ENCODE measurements at places on chromosomes 12 and 14.

- peaks cover 45% of the 10 kb centered on the region for H3K4me1 ChIP-seq
- H3K27ac ChIP-seq, result peak overlapping the region; percentile 100
- peak overlapping the region; percentile 91 for H3K4me3 ChIP-seq
- DNase-seq, result no peak
Measured at GRCh38 chr14:22919601-22919921, 612 bp upstream of the RBM23 start.

DNA sequence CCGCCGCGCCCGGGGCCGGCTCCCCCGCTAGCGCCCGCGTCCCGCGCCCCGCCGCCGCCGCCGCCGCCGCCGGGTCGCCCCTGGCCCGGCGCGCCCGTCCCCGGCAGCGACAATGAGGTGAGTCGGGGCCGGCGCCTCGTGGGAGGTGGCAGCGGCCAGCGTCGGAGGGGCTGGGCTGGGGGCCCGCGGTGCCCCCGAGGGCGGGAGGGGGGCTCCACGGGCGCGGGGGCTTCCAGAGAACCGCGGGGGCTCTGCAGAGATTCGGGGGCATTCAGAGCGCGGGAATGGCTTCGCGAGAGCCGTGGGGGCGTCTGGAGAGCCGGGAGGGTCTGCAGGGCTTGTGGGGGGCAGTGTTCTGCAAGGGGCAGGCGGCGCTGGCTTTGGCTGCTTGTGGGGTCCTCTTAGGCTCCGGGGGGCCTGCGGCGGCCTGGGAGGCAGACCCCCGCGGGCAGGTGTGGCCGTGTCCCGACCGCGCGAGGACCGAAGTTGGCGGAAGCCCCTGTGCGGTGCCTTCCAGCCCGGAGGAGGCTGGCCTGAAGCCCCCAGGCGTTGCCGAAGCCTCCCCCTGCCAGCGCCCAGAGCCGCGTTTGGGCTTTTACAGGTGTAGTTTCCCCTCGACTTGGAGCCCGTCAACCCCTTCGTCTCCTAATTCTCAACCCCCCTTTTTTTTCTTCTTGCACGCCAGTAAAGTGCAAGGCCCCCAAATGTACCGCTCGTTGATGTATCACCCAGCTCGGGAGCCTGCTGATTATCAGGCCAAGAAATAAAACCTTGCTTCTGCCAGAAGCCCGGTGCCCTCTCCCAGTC is 93.1 kb upstream of the EVL start:
- H3K27ac ChIP-seq, result peak overlapping the region; percentile 95
- H3K4me3 ChIP-seq, result peak overlapping the region; percentile 94
- peak; percentile 17 for DNase-seq

GRCh38 chr14:68623826-68624225 is 169.0 kb downstream of the ZFP36L1 start:
- H3K4me1 ChIP-seq, result peaks cover 13% of the 10 kb centered on the region
- H3K27ac ChIP-seq, result no peak overlapping the region
- H3K27me3 ChIP-seq, result peaks cover 8% of the 10 kb centered on the region
- no peak for DNase-seq
- no peaks in the 10 kb centered on the region for H3K36me3 ChIP-seq

GRCh38 chr12:9227950-9228349 is 19.8 kb upstream of the PZP start:
- H3K27ac ChIP-seq, result no peak overlapping the region
- H3K4me3 ChIP-seq, result no peak overlapping the region
- no peaks in the 10 kb centered on the region for H3K4me1 ChIP-seq
- no peaks in the 10 kb centered on the region for H3K36me3 ChIP-seq
- no peak for DNase-seq

- H3K27me3 ChIP-seq, result no peaks in the 10 kb centered on the region
- H3K4me1 ChIP-seq, result no peaks in the 10 kb centered on the region
- H3K36me3 ChIP-seq, result no peaks in the 10 kb centered on the region
Measured at GRCh38 chr14:30751646-30752416, 122.5 kb upstream of the COCH start.

DNA sequence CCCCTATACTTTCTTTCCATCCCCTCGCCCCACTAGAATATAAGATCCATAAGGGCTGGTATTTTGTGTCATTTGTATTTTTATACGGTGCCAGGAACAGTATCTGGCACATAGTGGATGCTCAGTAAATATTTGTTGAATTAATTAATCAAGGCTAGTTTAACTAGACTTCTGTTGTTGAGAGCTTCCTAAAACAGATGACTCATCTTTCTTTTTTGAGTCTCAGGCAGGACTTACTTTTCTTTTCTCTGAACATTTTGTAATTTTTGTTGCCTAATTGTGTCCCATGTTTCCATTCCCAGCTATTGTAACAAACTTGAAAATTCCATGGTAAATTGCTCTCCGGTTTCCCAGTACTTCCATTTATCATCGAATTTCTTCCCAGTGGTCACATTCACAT is 16.7 kb downstream of the STK38L start:
- H3K36me3 ChIP-seq, result peaks cover 12% of the 10 kb centered on the region
- no peak overlapping the region for H3K27ac ChIP-seq
- DNase-seq, result no peak
- H3K4me1 ChIP-seq, result peaks cover 12% of the 10 kb centered on the region

- DNase-seq, result no peak
- H3K36me3 ChIP-seq, result no peaks in the 10 kb centered on the region
- H3K27ac ChIP-seq, result no peak overlapping the region
Measured at GRCh38 chr12:113347107-113347506, 11.3 kb upstream of the PLBD2 start.

- H3K4me1 ChIP-seq, result peaks cover 14% of the 10 kb centered on the region
- no peak overlapping the region for H3K27ac ChIP-seq
- peaks cover 3% of the 10 kb centered on the region for H3K36me3 ChIP-seq
- H3K27me3 ChIP-seq, result no peaks in the 10 kb centered on the region
Measured at GRCh38 chr14:97315790-97316189, 518.6 kb downstream of the VRK1 start.

DNA sequence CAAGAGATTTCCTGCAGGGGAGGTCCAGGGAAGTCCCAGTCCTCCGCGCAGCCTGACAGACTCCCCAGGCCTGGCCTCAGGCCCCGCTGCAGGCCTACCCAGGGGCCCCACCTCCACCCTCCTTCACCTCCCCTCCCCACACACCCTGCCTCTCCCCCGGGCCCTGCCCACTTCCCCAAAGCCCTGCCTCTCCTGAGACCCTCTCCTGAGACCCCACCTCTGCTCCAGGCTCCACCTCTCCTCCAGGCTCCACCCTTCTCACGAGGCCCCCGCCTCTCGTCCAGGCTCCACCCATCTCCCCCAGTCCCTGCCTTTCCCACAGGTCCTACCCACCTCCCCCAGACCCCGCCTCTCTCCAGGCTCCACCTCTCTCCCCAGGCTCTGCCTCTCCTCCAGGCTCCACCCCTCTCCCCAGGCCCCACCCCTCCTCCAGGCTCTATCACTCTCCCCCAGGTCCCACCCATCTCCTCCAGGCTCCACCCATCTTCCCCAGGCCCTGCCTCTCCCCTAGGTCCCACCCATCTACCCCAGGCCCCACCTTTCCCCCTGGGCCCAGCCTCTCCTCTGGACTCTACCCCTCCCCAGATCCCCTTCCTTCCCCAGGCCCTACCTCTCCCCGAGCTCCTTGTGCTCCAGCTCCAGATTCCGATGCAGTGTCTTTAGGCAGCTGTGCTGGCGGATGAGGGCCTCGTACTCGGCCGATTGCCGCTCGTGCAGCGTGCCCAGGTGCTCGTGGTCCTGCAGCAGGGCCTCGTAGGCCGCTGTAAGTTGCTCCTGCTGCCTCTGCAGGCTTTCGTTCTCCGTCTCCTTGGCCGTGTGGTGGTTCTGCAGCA is 58.8 kb upstream of the GPR68 start:
- no peak overlapping the region for H3K4me3 ChIP-seq
- H3K4me1 ChIP-seq, result peaks cover 56% of the 10 kb centered on the region
- DNase-seq, result peak; percentile 68
- peaks cover 93% of the 10 kb centered on the region for H3K36me3 ChIP-seq
- no peaks in the 10 kb centered on the region for H3K27me3 ChIP-seq
- H3K27ac ChIP-seq, result peak overlapping the region; percentile 72

- H3K4me3 ChIP-seq, result no peak overlapping the region
- peaks cover 4% of the 10 kb centered on the region for H3K36me3 ChIP-seq
- H3K27ac ChIP-seq, result no peak overlapping the region
- no peaks in the 10 kb centered on the region for H3K27me3 ChIP-seq
Measured at GRCh38 chr12:123696646-123697045, 15.5 kb upstream of the ATP6V0A2 start.

DNA sequence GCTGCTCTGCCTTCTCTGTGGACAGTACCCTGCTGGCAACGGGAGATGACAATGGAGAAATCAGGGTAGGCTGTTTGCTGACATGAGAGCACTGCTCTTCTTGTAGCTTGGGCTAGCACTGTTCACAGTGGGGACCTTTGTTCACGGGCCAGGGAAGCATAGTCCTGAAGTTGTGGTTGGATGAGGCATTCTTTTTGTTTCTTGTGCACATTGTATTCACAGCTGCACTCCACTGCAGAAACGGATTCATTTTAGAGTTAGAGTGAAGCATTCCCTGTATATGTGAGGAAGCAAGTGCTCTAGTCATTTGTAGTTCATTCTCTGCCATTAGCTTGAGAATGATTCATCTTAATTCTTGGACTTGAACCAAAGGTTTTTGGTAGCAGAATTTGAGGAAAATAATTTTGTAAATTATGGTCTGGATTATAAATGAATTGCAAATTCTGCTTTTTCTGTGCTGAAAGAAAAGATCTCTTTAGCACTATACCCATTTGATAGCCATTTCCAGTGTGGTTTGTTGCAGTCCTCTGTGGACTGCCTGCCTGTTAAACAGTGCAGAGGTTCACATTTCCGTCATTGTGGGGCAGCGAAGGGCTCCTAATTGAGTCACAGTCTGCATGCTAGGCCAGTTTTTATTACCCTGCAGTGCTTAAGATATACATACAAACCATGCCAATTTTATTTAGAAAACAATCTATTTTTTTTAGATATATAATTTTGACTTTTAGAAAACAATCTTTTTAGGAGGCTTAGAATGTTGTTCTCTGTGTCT is 80.6 kb downstream of the APAF1 start:
- H3K4me3 ChIP-seq, result no peak overlapping the region
- peaks cover 35% of the 10 kb centered on the region for H3K36me3 ChIP-seq
- peaks cover 8% of the 10 kb centered on the region for H3K4me1 ChIP-seq
- DNase-seq, result peak; percentile 59
- H3K27me3 ChIP-seq, result no peaks in the 10 kb centered on the region

DNA sequence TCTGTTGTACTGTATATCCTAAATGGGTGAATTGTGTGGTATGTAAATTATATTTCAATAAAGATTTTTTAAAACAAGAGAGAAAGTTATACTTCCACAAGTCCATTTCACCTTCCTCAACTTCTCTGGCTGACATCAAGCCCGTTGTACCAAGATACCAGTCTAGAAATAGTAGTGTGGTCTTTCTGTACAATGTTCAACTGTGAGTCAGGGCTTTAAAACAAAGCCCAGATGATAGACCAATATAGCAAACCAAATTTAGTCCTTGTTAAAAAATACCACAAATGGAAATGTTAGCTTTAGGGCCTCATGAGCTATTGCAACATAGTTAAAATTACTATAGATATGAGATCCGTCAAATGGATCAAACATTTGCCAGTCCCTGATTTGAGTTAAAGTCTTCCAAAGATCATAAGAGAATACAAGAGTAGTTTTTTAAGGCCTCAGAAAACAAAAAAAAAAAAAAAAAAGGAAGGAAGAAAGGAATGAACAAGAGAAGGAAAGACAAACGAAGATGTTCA is 49.0 kb upstream of the EGLN3 start:
- H3K4me1 ChIP-seq, result peaks cover 1% of the 10 kb centered on the region
- H3K27ac ChIP-seq, result no peak overlapping the region
- peaks cover 7% of the 10 kb centered on the region for H3K36me3 ChIP-seq
- no peak for DNase-seq
